ENCODE measurements at places on chromosomes 2 and 18. TPM values are rescaled to one million over a fixed set of nuclear protein-coding genes. Genes with fewer than 3 reads are reported as not detected.

DCC gene
- total RNA-seq: not detected

SLC4A5 gene
- total RNA-seq: 1.2 TPM

DNA sequence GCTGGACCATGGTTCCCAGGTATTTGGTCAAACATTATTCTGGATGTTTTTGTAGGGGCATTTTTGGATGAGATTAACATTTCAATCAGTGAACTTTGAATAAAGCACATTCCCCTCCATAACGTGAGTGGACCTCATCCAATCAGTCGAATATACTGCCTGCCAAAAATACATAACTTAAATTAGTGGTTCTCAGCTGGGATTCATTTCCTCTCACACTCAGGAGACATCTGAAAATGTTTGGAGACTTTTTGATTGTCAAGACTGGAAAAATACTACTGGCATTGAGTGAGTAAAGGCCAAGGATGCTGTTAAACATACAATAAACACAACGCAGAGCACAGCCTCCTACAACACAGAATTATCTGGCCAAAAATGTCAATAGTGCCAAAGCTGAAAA is 198.2 kb downstream of the MYO1B start:
- no peak for DNase-seq

- no peak for DNase-seq
Observed at GRCh38 chr2:40556293-40556692, 104.4 kb upstream of the SLC8A1 start.

- DNase-seq: no peak
Observed at GRCh38 chr2:146869328-146869727, 975.5 kb upstream of the ACVR2A start.

All from left lobe of liver (tissue), 2 donors.